Naive B cell (primary cell): ENCODE measurements at places on chromosomes 1 and 21.

DNA sequence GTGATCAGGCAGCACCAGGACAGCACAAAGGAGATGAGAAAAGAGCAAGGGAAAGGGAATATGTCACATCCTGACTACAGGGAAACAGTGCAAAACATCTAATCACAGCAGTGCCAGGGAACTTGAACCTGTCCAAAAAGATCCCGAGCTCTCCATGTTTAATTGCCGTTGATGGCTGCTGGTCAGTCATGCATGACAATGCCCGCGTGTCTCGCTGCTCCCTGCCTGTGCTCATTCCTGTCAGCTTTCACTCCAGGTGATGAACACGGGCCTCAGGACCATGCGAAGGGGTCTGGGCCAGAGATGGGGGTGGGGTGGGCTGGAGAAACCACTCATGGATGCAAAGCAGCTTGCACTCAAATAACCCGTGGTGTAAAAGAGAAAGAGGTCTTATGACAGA is 287.0 kb downstream of the GPATCH2 start:
- no peaks in the 10 kb centered on the region for H3K4me1 ChIP-seq
- no peaks in the 10 kb centered on the region for H3K36me3 ChIP-seq
- H3K27me3 ChIP-seq, result no peaks in the 10 kb centered on the region
- DNase-seq, result no peak

DNA sequence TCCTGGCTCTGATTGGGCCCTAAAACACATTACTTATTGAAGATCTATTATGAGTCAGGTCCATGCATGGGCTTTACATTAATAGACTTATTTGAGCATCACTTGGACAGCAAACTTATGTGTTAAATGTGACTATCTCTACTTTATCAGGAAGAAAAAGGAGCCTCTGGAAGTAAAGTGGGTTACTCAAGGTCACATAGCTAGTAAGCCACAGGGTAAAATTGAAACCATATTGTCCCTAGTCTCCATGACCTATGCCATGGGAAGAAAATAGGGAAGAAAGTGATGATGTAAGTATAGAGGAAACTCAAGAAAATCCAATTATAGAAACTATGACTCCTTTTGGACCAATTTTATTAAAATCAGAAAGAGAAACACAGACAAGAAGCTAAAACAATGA is 555.3 kb downstream of the NUF2 start:
- H3K36me3 ChIP-seq, result no peaks in the 10 kb centered on the region
- H3K27ac ChIP-seq, result no peak overlapping the region
- H3K4me1 ChIP-seq, result no peaks in the 10 kb centered on the region
- no peak overlapping the region for H3K4me3 ChIP-seq
- no peaks in the 10 kb centered on the region for H3K27me3 ChIP-seq
- DNase-seq, result no peak

GRCh38 chr1:151060657-151061421 is 642 bp downstream of the MLLT11 start:
- peak overlapping the region; percentile 84 for H3K27ac ChIP-seq
- H3K36me3 ChIP-seq, result peaks cover 28% of the 10 kb centered on the region
- peaks cover 39% of the 10 kb centered on the region for H3K4me1 ChIP-seq
- peak overlapping the region; percentile 87 for H3K4me3 ChIP-seq
- no peaks in the 10 kb centered on the region for H3K27me3 ChIP-seq

DNA sequence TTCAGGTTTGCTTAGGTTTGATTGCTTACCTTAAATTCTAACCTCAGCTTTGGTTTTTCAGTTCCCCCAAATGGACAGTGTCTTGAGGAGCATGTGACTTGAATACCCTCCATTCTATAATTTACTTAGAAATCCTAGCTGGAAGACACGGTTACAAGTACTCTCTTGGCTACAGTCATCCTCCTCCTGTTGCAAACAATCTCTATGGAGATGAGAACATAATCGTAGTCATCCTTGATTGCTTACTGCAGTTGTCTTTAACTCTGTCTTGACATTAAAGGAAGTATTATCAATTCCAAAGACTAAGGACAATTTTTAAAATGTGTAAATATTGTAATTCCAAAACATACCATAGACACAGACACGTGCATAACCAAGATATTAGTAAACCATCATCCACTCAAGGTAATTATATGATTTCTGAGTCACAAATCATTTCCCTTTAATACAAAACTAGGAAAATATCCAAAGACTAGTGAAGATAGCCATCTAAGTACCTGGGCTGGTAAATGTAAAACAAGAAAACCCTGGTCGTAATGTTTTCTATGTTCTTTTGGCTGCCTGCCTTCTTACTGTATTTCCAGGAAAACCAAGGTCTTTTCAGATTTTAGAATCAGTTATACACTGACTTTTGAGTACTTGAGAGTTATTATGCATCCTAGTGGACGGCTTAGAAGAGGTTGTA is 149.9 kb downstream of the CHRM3 start:
- no peak overlapping the region for H3K4me3 ChIP-seq
- H3K4me1 ChIP-seq, result no peaks in the 10 kb centered on the region
- H3K36me3 ChIP-seq, result no peaks in the 10 kb centered on the region
- no peak for DNase-seq
- no peak overlapping the region for H3K27ac ChIP-seq
- no peaks in the 10 kb centered on the region for H3K27me3 ChIP-seq

- H3K27me3 ChIP-seq, result no peaks in the 10 kb centered on the region
- H3K36me3 ChIP-seq, result no peaks in the 10 kb centered on the region
- H3K27ac ChIP-seq, result no peak overlapping the region
- no peak for DNase-seq
- H3K4me3 ChIP-seq, result no peak overlapping the region
- no peaks in the 10 kb centered on the region for H3K4me1 ChIP-seq
These were observed 38.5 kb downstream of the COQ8A start for GRCh38 chr1:226978432-226979114.

DNA sequence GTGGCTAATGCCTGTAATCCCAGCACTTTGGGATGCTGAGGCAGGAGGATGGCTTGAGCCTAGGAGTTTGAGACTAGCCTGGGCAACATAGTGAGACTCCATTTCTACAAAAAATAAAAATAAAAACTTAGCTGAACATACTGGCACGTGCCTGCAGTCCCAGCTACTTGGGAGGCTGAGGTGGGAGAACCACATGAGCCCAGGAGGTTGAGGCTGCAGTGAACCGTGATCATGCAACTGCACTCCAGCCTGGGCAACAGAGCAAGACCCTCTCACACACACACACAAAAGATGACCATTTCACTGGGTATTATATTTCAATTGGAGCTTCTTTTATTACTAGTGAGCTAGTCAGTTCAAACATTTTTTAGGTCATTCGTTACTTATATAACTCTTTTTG is 116.9 kb upstream of the SLC35F3 start:
- no peak overlapping the region for H3K27ac ChIP-seq
- no peaks in the 10 kb centered on the region for H3K36me3 ChIP-seq
- no peaks in the 10 kb centered on the region for H3K4me1 ChIP-seq
- DNase-seq, result no peak
- H3K4me3 ChIP-seq, result no peak overlapping the region
- peaks cover 12% of the 10 kb centered on the region for H3K27me3 ChIP-seq

DNA sequence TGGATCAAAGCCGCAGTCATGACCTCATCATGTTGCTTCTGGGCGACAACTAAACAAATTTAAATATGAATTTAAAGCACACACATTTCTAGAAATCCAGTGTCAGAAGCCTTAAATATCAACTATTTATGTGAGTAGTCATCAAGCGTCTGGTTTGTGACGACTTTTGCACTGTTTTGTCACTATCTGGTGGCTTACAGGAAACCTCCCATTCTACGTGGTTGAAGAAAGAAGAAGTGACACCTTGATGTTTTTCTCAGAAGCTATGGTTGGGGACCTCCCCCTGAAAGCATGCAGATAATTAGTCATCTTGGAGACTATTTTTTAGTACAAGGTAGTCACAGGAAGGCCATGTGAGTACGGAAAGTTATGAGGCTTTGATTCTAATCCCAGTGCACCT is 58.5 kb downstream of the TENT5C start:
- peaks cover 85% of the 10 kb centered on the region for H3K4me1 ChIP-seq
- H3K27ac ChIP-seq, result peak overlapping the region; percentile 99
- H3K36me3 ChIP-seq, result no peaks in the 10 kb centered on the region
- H3K4me3 ChIP-seq, result peak overlapping the region; percentile 11

GRCh38 chr1:243409284-243409683 is 153.4 kb downstream of the SDCCAG8 start:
- peaks cover 10% of the 10 kb centered on the region for H3K36me3 ChIP-seq
- H3K27ac ChIP-seq, result peak overlapping the region; percentile 15
- no peak for DNase-seq
- H3K4me1 ChIP-seq, result peaks cover 18% of the 10 kb centered on the region
- no peak overlapping the region for H3K4me3 ChIP-seq

- H3K36me3 ChIP-seq, result peaks cover 10% of the 10 kb centered on the region
- DNase-seq, result no peak
These were observed 18.7 kb upstream of the PPP1R8 start for GRCh38 chr1:27811741-27812500.

DNA sequence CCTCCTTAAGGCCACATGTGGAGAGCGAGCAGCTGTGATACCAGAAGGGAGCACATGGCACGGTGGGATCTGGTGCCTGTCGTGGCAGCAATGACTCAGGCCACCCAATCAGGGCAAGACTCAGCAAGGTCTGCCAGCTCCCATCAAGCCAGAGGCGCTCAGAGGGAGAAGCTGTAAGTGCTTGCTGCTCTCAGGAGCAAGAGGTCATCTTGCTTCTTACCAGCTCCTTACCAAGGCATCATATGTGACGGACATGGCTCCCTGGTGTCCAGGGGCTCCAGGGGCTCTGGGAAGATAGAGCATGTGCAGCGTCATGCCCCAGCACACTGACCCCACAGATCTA is 72.9 kb downstream of the ITPKB start:
- DNase-seq, result no peak
- H3K27ac ChIP-seq, result peak overlapping the region; percentile 79
- H3K27me3 ChIP-seq, result no peaks in the 10 kb centered on the region
- H3K4me3 ChIP-seq, result no peak overlapping the region

DNA sequence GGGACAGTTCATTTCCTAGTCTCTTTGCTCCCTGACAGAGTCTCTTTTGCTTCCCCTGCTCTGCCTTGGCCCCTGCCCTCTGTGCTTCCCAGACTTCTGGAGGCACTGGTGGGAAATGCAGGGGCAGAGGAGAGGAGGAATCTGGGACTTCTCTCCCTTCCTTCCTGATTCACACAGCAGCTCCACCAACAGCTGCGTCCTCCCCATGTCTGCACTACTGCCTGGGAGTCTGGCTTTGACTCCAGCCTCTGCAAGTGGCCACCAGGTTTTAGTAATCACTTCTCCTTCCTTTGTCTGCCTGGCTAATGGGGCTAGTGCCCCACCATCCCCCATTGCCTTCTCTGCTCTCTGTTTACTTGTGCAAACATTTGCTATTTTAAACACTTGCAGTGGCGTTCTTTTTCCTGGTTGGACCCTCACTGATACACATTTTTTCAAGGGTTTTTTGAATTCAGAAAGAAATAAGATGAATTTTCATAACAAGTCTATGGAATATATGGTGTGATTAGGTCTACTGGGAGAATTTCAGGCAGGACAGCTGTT is 21.9 kb downstream of the FASLG start:
- H3K27me3 ChIP-seq, result no peaks in the 10 kb centered on the region
- H3K4me3 ChIP-seq, result no peak overlapping the region
- no peaks in the 10 kb centered on the region for H3K4me1 ChIP-seq
- no peak for DNase-seq

- no peak overlapping the region for H3K27ac ChIP-seq
- no peaks in the 10 kb centered on the region for H3K27me3 ChIP-seq
- H3K4me1 ChIP-seq, result peaks cover 20% of the 10 kb centered on the region
- H3K4me3 ChIP-seq, result no peak overlapping the region
- peaks cover 34% of the 10 kb centered on the region for H3K36me3 ChIP-seq
- DNase-seq, result no peak
These were observed 53.4 kb downstream of the PKN2 start for GRCh38 chr1:88737338-88737927.

DNA sequence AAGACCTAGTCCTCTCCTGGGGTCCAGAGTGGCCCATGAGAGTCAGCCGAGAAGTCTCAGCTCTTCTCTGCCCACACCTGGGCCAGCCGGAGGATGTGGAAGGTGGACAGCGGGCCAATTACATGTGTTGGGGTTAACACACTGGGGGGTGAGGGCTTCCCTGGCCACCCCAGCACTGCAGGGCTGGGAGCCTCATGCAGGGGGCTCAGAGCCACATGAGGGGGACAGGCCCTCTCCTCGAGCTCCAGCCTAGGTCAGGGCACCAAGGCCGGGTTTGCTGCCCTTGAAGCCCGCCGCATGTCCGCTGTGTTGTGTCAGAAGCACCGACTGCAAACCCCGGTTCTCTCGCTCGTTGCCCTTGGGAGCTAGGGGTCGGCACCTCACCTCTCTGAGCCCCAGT is 30.5 kb downstream of the LHX4 start:
- H3K27me3 ChIP-seq, result peaks cover 49% of the 10 kb centered on the region
- H3K27ac ChIP-seq, result no peak overlapping the region
- H3K4me1 ChIP-seq, result no peaks in the 10 kb centered on the region
- H3K36me3 ChIP-seq, result no peaks in the 10 kb centered on the region
- DNase-seq, result no peak

DNA sequence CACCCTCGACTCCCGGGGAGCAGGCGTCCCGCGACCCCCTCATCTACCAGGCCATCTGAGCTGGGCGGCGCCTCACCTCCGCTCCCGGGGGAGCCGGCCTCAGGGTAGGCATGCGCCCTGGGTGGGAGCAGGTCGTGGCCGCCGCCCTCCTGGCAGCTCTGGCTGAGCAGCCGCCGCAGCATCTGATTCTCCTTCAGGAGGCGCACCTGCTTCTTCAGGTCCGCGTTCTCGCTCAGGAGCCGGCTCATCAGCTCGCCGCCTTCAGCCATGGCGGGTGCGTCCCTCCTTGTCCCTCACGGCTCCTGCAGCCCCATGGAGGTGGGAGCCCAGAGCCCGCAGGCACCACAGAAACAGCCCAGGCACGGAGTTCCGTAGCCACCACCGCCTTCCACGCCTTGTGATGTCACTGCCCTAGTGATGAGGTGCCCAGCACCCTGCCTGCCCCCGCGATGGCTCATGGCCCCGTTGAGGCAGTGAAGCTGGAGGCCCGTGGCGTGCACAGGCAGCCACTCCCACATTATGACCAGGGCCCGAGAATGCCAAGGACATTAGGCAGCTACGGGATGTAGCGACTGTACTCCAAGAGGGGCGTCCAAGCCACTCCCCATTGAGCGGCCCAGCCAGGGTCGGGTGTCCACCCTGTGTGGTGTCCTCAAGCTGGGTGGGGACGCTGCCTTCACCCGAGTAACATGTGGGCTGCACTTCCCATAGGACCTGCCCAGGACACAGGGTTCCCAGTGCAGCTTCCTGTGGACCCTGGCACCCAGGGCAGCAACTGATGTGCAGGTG is 1.5 kb downstream of the SPATC1L start:
- H3K27ac ChIP-seq, result no peak overlapping the region
- H3K27me3 ChIP-seq, result no peaks in the 10 kb centered on the region

DNA sequence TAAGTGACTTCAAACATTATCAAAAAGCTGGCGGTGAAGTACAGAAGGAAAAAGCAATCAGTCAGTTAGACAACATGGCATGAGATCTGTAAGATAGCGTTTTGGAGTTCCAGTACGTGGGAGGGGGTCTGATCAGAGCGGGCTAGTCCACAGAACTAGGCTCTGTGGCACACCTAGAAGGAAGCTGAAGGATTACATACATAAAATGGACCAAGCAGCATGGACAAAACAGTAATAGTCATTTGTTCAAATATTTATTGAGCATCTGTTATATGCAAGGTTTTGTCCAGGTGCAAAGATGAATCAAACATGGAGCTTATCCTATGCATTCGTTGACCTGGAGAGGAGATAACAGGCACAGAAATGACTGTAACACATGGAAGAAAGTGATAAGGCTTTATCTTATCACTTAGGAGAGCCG is 22.9 kb upstream of the PLA2G2E start:
- no peaks in the 10 kb centered on the region for H3K36me3 ChIP-seq
- H3K4me1 ChIP-seq, result no peaks in the 10 kb centered on the region
- no peak overlapping the region for H3K27ac ChIP-seq
- H3K27me3 ChIP-seq, result peaks cover 30% of the 10 kb centered on the region
